ENCODE measurements at places on chromosomes 11 and 22.

DNA sequence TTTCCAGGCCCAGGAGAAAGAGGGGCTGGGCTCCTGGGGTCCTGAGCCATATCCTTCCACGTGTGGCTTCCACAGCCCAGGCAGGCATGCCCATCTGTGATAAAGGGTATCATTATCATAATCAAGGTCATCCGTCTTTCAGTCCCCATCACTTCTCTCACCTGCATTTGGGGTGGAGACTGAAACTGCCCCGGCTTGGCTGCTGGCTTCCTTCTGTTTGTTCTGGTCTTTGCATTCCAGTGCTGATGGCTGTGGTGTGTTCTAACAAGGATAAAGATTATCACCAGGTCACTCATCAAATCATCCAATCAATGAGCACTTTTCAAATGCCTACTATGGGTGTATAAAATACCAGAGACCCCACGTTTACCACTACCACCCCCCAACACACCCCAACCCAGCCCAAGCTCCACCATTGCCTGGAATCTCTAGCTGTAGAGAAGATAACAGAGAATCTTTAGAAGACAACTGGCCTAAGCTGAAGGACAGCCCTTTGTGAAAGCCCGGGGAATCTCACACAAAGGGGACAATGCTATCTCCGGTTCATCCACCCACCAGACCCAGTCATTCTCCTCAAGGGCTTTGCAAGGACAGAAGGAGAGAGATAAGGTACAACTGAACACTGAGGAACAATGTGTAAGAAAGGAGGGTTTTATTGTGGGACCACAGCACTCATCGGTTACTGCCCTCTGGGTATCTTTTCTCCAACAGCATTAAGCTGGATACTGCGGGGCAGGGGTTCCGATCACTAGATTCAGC is 54.9 kb downstream of the AHNAK start:
- no peaks in the 10 kb centered on the region for H3K36me3 ChIP-seq
- H3K27ac ChIP-seq, result no peak overlapping the region
- no peak overlapping the region for H3K4me3 ChIP-seq
- no peaks in the 10 kb centered on the region for H3K27me3 ChIP-seq

DNA sequence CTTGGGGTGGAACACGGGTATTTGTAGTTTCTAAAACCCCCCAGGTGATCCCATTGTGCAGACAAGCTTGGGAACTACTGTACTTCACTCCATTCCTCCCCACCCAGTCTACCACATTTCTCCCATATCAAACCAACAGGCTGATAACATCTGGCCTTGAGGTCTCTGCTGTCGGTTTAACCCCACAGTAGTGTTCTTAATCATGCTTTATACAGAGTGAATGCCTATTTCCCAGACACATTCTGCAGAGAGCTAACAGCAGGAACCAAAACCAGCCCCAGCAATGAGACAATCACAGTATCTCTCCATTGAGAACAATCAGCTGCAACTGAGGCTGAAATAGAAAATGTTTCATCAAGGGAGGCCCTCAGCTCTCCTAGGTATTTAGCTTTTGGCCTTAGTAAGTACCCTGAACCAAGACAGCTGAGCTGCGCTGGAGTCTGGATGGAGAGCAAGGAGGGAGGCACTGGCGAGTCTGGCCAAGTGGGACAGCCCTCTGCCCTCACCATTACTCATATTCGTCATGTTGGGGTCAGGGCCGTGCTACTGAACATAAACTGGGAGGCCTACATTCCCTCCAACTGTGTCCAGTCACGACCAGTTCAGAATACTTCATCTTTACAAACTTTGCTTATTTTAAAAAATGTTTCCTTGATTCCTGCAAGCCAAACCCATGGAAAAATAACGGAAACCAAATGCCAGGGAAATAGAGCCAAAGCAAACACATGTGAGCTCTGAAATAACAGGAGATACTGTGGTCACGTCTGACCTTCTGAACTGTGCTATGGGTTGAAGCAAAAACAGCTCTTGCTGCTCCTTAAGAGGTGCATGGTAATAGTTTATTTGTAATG is 81.0 kb downstream of the CCDC34 start:
- peak; percentile 55 for DNase-seq
- H3K27ac ChIP-seq, result no peak overlapping the region
- no peaks in the 10 kb centered on the region for H3K36me3 ChIP-seq
- H3K4me1 ChIP-seq, result peaks cover 6% of the 10 kb centered on the region

GRCh38 chr22:28381429-28382167 is 298.0 kb downstream of the TTC28 start:
- no peaks in the 10 kb centered on the region for H3K4me1 ChIP-seq
- H3K4me3 ChIP-seq, result no peak overlapping the region
- no peak overlapping the region for H3K27ac ChIP-seq
- no peaks in the 10 kb centered on the region for H3K36me3 ChIP-seq

DNA sequence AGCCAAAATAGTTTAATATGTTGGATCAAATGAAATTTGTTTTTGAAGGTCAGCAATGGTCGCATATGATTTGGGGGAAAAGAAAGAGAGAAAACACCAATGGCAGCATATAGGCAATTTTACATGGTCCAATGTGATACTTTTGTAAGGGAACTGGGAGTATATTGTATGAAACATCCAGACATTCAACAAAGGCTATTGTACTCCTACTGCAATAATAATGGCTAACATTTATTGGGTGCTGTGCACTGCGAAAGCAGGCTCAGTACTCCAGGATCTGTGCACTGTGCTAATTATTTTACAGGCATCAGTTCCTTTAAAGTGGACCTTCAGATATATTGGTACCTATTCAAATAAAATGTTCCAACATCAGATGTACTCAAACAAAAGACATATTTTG is 5.9 kb upstream of the OR10V1 start:
- H3K36me3 ChIP-seq, result no peaks in the 10 kb centered on the region
- H3K27ac ChIP-seq, result no peak overlapping the region
- H3K4me1 ChIP-seq, result no peaks in the 10 kb centered on the region

DNA sequence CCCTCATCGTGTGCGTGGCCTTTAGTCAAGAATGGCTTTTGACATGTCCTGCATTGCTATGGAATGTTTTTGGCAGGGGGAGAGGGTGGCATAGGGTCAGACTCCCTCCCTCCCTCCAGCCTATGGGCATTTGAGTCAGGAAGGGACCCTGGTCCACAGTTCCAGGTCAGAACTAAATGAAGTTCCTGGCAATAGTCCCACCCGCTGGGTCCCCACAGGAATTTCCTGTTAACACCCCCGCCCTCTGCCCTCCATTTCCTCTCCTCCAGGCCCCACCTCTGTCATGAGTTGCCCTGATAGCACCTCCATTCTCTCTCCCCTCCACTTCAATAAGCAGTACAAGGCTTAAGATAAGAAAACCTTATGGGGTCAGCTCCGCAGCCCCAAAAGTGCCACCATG is 40.8 kb upstream of the LMO2 start:
- peaks cover 12% of the 10 kb centered on the region for H3K4me1 ChIP-seq
- no peaks in the 10 kb centered on the region for H3K27me3 ChIP-seq
- no peak for DNase-seq
- H3K4me3 ChIP-seq, result no peak overlapping the region
- H3K36me3 ChIP-seq, result no peaks in the 10 kb centered on the region

DNA sequence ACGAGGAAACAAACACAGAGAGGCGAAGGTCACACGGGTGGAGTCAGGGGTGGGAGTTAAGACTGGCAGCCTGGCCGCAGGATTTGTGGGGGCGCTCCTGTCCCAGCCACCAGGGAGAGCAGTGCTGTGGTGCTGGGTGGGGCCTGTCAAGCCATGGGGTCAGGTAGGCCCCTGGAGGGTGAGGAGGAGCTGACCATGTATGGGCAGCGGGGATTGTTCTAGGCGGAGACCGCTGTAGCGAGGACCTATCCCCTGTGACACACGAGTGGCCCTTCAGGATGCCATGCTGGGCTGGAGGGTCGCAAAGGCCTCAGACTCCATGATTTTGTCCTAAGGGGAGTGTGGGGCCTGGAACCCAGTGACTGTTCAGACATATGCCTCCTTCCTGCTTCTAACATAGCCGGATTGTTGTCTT is 1.6 kb upstream of the RPS19BP1 start:
- no peak for DNase-seq
- no peaks in the 10 kb centered on the region for H3K27me3 ChIP-seq
- no peak overlapping the region for H3K4me3 ChIP-seq
- H3K4me1 ChIP-seq, result peaks cover 28% of the 10 kb centered on the region

GRCh38 chr22:29004647-29005371 is 56.8 kb downstream of the C22orf31 start:
- no peak overlapping the region for H3K27ac ChIP-seq
- H3K4me3 ChIP-seq, result no peak overlapping the region
- no peak for DNase-seq
- H3K27me3 ChIP-seq, result no peaks in the 10 kb centered on the region
- no peaks in the 10 kb centered on the region for H3K36me3 ChIP-seq

- H3K27ac ChIP-seq, result peak overlapping the region; percentile 84
- H3K27me3 ChIP-seq, result no peaks in the 10 kb centered on the region
- no peaks in the 10 kb centered on the region for H3K36me3 ChIP-seq
- DNase-seq, result peak; percentile 38
- peaks cover 47% of the 10 kb centered on the region for H3K4me1 ChIP-seq
Measured at GRCh38 chr11:11992257-11993212, 15.9 kb downstream of the DKK3 start.

GRCh38 chr11:75338516-75339208 is 12.8 kb downstream of the ARRB1 start:
- no peak overlapping the region for H3K4me3 ChIP-seq
- peaks cover 28% of the 10 kb centered on the region for H3K4me1 ChIP-seq
- H3K27me3 ChIP-seq, result no peaks in the 10 kb centered on the region
- H3K36me3 ChIP-seq, result peaks cover 6% of the 10 kb centered on the region

DNA sequence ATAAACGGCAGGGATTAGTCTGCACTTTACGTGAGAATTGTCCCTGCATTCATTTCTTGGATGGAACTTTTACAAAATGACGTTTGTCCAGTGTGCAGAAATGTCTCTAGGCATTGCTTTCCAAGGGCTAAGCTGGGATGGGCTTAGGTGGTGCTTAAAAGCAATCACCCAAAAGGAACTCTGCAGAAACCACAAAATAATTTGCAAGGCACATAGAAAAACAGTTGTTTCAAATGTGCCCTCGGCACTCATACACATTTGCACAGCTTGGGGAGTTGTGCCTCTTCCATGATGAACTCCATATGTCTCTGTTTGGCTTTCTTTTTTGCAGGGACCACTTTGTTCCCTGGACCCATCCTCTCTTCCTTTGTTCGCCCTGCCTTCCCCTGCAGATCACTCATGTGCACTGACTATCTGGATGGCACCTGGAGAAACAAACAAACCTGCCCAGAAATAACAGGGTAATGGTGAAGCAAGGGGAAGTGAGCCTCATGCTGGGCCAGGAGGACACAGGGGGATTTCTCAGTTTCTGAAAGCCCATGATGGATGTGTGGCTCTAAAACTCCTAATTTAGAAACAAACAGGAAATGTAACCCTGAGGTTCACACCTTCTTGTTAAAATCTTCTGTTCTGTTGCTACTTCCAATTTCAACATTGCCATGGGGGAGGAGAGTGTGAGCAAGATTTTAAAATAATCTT is 150.2 kb downstream of the SNX19 start:
- H3K4me1 ChIP-seq, result peaks cover 24% of the 10 kb centered on the region
- no peaks in the 10 kb centered on the region for H3K27me3 ChIP-seq
- H3K4me3 ChIP-seq, result no peak overlapping the region
- no peak for DNase-seq
- H3K36me3 ChIP-seq, result no peaks in the 10 kb centered on the region

DNA sequence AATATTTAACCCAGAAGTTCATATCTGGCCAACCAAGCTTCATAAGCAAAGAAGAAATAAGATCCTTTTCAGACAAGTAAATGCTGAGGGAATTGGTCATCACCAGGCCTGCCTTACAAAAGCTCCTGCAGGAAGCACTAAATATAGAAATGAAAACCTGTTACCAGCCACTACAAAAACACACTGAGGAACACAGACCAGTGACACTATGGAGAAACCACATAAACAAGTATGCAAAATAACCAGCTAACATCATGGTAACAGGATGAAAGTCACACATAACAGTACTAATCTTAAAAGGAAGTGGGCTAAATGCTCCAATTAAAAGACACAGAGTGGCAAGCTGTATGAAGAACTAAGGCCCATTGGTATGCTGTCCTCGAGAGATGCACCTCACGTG is 311.4 kb downstream of the DYNC2H1 start:
- no peak overlapping the region for H3K4me3 ChIP-seq
- H3K27me3 ChIP-seq, result no peaks in the 10 kb centered on the region
- peaks cover 8% of the 10 kb centered on the region for H3K36me3 ChIP-seq
- H3K4me1 ChIP-seq, result no peaks in the 10 kb centered on the region

- no peaks in the 10 kb centered on the region for H3K27me3 ChIP-seq
- H3K4me1 ChIP-seq, result peaks cover 16% of the 10 kb centered on the region
- H3K27ac ChIP-seq, result peak overlapping the region; percentile 46
- H3K36me3 ChIP-seq, result peaks cover 34% of the 10 kb centered on the region
- DNase-seq, result peak; percentile 5
- H3K4me3 ChIP-seq, result no peak overlapping the region
Measured at GRCh38 chr22:19271856-19272535, 19.5 kb downstream of the CLTCL1 start.

- no peak overlapping the region for H3K4me3 ChIP-seq
- H3K36me3 ChIP-seq, result no peaks in the 10 kb centered on the region
- DNase-seq, result no peak
- no peak overlapping the region for H3K27ac ChIP-seq
Measured at GRCh38 chr11:75481223-75481921, 44.4 kb downstream of the GDPD5 start.

GRCh38 chr22:47059076-47059475 is 296.6 kb downstream of the TBC1D22A start:
- H3K36me3 ChIP-seq, result peaks cover 12% of the 10 kb centered on the region
- H3K4me3 ChIP-seq, result no peak overlapping the region
- no peak for DNase-seq
- no peaks in the 10 kb centered on the region for H3K27me3 ChIP-seq
- H3K27ac ChIP-seq, result no peak overlapping the region
- H3K4me1 ChIP-seq, result no peaks in the 10 kb centered on the region

- DNase-seq, result peak; percentile 81
- no peaks in the 10 kb centered on the region for H3K27me3 ChIP-seq
- H3K36me3 ChIP-seq, result peaks cover 4% of the 10 kb centered on the region
- peaks cover 48% of the 10 kb centered on the region for H3K4me1 ChIP-seq
Measured at GRCh38 chr11:119373921-119374631, 7.4 kb downstream of the USP2 start.

GRCh38 chr11:84671325-84671999 is 955.7 kb downstream of the DLG2 start:
- no peaks in the 10 kb centered on the region for H3K27me3 ChIP-seq
- no peak overlapping the region for H3K4me3 ChIP-seq
- H3K27ac ChIP-seq, result no peak overlapping the region
- H3K4me1 ChIP-seq, result no peaks in the 10 kb centered on the region

DNA sequence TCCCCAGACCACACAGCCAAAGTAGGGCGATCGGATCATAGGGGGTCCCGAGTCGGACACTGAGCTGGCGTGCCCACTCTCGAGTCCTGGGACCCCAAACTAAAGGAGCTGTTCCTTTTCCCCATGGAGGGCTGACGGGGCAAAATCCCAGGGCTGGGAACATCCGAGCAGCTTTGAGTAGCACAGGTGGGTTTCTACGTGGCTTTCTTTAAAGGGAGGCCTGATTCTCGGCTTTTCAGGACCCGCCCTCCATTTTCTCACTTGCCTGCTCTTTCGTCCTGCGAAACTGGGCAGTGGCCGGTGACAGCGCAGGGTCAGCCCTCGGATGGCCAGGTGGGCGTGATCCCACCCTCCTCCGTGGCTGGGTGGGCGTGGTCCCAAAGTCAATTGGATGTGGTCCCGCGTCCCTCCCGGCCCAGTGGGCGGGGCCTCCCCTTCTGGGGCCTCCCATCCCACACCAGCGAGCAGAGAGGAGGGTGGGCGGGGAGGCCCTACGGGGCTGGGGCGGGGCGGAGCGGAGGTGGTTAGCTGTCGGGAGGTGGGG is 17.5 kb upstream of the TXNRD2 start:
- H3K4me1 ChIP-seq, result peaks cover 5% of the 10 kb centered on the region
- no peak for DNase-seq
- H3K27me3 ChIP-seq, result no peaks in the 10 kb centered on the region
- H3K27ac ChIP-seq, result no peak overlapping the region
- no peak overlapping the region for H3K4me3 ChIP-seq
- H3K36me3 ChIP-seq, result peaks cover 24% of the 10 kb centered on the region

Measured in MCF 10A (cell line).